ENCODE measurements at places on chromosomes 3 and 15.

GRCh38 chr15:99437315-99438223 is 128.2 kb upstream of the MEF2A start:
- DNase-seq = no peak

- DNase-seq = no peak
These were observed 36.7 kb downstream of the CMTM7 start for GRCh38 chr3:32428092-32429068.

- no peak for DNase-seq
These were observed 145.1 kb downstream of the LPP start for GRCh38 chr3:188299068-188299467.

GRCh38 chr15:70741107-70741531 is 22.2 kb downstream of the UACA start:
- DNase-seq = peak; percentile 80

- DNase-seq = no peak
These were observed 13.0 kb upstream of the TSEN2 start for GRCh38 chr3:12471241-12471640.

- no peak for DNase-seq
These were observed 31.1 kb upstream of the SUCLG2 start for GRCh38 chr3:67685499-67685898.

DNA sequence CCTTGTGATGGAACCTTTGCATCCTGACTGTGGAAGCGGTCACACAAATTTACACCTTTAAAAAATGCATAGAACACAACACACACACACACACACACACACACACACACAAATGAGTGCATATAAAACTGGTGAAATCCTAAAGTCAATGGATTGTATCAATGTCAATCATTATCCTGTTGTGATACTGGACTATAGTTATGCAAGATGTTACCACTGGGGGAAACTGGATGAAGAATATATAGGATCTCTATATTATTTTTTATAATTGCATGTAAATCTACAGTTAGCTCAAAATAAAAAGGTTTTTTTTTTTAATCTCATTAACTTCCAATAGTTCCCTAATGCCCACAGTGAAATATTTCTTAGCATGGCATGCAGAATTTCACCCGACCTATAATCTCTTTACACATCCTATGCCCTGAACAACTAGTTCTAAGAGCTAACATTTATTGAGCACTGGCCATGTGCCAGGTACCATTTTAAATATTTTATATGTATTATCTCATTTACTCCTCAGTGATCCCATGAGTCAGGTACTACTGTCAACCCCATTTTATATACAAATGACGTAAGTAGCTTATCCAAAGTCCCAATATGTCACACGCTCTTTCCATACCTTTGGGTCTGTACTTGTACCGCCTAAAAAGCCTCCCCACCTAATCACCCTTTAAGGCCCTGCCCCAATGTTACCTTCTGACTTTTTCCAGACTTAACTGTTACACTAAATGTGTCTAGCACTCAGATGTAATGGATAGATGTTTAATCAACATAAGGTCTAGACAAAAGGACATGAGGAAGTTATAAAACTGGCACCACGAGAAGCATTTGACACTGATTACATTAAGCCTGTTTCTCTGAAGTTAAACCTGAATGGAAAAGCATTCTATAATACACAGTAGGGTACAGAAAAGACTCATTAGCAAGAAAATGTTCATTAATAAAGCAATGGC is 5.5 kb downstream of the ABCC5 start:
- no peak for DNase-seq

DNA sequence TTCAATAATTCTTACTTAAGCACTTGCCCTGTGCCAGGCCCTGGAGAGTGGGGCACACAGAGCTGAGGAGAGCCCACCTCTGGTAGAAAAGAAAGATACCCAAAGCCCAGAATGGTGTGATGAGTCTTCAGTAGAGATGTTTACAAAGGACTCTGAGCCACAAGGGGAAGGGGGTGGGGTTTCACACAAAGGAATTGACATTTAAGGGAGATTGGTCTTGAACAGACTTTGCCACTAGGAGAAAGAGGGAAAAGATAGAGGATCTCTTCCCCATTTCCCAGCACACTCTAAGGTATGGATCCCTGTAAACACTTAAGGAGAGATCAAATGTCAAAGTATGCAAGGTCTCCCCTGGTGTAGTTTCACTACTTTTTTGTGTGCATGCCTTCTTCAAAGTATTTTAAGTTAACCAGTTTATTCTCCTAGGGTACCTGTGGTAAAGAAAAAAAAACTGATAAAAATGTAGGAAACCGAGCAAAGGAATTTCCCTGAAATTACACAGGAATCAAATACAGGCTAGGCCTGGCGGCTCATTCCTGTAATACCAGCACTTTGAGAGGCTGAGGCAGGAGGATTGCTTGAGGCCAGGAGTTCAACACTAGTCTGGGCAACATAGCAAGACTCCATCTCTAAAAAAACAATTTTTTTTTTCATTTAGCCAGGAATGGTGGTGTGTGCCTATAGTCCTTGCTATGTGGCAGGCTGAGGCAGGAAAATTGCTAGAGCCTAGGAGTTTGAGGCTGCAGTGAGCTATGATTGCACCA is 117.6 kb upstream of the SKOR1 start:
- no peak for DNase-seq

DNA sequence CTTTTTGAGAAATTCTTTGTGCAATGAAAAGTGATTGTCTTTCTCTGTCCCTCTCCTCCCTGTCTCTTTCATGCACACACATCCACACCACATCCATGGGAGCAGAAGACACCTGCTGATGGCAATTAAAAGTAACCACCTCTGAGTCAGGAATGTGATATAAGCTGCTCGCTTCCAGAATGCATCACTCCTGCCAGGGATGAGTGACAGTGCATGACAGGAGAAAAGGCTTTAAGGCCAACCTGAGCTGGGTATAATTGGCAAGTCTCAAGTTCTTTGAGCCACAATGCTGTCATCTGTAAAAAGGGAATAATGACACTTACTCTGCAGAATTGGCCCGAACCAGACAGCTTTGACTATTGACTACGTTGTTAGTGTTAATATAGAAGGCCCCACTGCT is 59.6 kb downstream of the UBP1 start:
- DNase-seq = no peak

GRCh38 chr3:156614642-156615511 is 59.5 kb upstream of the TIPARP start:
- DNase-seq = peak; percentile 78

- peak; percentile 42 for DNase-seq
These were observed 68.8 kb downstream of the ANXA2 start for GRCh38 chr15:60328852-60329443.

- DNase-seq = no peak
These were observed 13.5 kb upstream of the TTBK2 start for GRCh38 chr15:42933886-42934667.

- DNase-seq = peak; percentile 73
These were observed 44.2 kb downstream of the ZNF589 start for GRCh38 chr3:48285132-48285531.

GRCh38 chr3:121552797-121553196 is 7.0 kb upstream of the POLQ start:
- no peak for DNase-seq

GRCh38 chr3:19644405-19644804 is 289.6 kb downstream of the EFHB start:
- no peak for DNase-seq

DNA sequence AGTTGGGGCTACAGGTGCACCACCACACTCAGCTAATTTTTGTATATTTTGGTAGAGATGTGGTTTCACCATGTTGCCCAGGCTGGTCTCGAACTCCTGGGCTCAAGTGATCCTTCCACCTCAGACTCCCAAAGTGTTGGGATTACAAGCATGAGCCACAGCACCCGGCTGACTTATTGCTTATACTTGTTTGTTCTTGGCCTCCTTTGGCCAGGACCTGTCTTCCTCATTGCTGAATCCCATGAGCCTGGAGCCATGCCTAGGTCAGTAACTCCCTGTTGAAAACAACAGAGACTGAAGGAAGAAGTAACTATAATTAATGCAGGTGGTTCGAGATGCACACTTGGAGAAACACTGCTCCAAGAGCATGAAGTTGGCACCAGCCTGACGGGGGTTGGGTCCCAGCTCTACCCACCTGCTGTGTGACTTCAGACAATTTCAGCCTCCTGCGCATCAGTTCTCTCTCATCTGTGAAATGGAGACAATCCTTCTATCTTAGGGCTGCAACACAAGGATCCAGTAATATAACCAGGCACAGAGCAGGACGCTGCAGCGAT is 38.9 kb downstream of the CPN2 start:
- no peak for DNase-seq

DNA sequence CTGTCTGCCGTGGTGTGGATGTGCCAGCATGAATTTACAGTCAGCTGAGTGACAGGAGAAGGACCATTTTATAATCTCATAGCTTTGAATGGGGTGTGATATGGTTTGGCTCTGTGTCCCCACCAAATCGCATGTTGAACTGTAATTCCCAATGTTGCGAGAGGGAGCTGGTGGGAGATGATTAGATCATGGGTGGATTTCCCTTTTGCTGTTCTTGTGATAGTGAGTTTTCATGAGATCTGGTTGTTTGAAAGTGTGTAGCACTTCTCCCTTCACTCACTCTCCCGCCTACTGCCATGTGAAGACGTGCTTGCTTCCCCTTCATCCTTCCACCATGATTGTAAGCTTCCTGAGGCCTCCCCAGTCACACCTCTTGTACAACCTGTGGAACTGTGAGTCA is 111.9 kb upstream of the CHD2 start:
- DNase-seq = no peak

DNA sequence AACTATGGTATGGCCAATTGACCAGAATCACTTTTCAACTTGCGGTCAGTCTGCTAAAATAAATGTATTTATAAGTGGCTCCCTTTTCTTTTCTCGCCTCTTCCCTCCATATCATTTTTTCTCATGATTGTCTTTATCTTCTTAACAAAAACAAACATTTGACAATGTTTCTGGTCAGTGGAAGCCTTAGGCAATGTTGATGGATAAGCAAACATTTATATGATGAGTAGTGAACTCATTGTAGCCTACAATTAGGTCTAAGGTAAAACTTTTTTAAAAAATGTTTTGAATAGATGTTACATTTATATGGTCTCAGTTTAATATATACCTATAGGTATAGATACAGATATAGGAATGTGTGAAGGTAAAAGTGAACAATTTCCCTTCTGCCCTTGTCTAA is 355.4 kb downstream of the MFSD1 start:
- DNase-seq = no peak

DNA sequence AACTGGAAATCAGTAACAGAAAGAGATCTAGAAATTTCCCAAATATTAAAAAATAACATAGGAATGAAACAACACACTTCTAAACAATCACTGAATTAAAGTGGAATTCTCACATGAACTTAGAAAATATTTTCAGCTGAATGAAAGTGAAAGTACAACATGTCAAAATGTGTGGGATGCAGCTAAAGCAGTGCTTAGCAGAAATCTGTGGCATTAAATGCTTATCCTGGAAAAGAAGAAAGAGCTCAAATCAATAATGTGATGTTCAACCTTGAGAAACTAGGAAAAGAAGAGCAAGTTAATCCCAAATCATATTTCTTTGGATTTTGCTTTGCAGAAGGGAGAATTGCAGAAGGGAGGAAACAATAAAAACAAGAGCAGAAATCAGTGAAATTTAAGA is 98.2 kb upstream of the NR2E3 start:
- no peak for DNase-seq

DNA sequence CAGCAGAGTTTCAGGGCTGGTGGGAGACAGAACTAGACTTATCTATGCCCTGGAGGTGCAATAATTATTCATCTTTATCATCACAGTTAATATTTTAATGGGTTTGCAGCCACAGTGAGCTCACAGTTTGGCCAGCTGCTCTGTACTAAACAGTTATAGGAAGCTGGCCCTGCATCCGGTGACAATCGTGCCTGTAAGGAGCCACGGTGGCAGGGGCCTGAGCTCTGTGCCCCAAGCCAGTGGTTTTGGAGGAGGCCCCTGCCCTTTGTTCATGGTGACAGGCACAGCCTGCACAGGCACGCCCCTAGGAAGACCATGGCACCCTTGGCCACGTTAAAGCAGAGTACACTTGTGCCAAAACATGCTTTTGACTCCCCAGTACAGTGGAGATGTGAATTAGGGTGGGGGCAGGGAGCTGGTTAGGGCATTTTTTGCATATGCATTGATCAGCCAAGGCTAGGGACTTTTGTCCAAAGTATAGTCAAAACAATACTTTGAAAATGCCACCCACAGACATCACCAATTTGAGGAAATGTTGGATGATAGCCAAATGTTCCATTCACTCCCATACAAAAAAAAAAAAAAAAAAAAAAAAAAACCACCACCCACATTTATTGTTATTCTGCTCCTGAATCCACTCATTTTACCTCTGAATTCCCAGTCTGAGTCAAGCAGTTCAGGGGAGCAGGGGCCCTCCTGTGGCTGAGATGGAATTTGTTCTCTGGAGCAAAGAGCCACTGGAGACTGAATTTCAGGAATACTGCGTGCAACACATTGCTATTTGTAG is 3.4 kb upstream of the RFTN1 start:
- peak; percentile 74 for DNase-seq

GRCh38 chr3:178810181-178810580 is 261.4 kb downstream of the ZMAT3 start:
- no peak for DNase-seq

DNA sequence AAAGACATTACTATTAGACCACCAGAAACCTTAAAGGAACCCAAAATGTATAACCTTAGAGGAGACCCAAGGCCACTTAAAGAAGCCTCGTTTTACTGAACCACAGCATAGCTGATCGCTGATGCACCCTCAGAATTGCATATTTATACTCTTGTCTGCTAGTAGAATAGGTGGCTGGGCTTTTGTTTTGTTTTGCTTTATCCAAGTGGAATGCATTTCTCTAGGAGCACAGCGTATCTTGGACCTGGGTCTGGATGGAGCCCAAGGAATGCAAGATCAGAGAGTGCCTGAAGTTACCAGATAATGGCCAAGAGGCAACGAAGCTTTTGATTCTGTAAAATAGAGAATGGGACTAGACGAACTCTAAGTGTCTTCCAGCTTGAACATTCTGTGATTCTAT is 129.2 kb upstream of the COL8A1 start:
- peak; percentile 93 for DNase-seq

DNA sequence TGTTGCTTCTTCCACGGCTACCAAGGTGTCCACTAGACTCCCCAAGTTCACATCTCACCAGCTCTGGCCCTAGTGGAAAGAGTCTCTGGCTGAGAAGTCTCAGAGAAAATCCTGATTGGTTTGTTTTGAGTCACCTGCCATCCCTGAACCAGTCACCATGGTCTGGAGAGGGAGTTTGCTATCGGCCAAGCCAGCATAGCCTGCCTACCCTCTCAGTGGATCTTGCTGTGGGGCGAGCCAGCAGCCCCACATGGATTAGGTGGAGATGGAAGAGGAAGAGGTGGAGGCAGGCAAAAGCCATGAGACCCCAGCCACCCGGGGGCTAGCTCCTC is 48.1 kb upstream of the FLNB start:
- no peak for DNase-seq

DNA sequence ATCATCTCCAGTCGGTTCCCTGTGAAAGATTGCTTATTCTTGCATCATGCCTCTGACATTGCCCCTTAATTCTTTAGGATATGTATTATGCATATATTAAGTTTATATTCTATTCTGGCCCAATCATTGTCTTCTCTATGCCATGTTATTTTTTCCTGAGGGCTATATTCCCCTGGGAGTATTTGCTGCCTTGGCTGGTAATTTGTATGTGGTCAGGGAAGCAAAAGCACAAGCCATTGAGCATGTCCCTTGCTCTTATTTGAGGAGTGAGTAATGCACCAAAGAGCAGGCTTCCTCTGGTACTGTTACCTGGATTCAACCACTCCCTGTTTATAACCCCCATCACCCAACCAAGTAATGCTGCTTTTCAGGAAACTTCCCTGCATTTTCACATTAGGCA is 36.3 kb downstream of the STAC start:
- peak; percentile 19 for DNase-seq
